Activated CD4-positive, alpha-beta T cell treated with anti-CD3 and anti-CD28 coated beads, Interleukin-2, amount 50 U/mL, for 16 hours (primary cell): ENCODE measurements at places on chromosomes 4 and X.

GRCh38 chr4:2788101-2788500 is 4.8 kb upstream of the SH3BP2 start:
- DNase-seq: no peak

GRCh38 chr4:114481856-114482255 is 116.8 kb upstream of the UGT8 start:
- no peak for DNase-seq

DNA sequence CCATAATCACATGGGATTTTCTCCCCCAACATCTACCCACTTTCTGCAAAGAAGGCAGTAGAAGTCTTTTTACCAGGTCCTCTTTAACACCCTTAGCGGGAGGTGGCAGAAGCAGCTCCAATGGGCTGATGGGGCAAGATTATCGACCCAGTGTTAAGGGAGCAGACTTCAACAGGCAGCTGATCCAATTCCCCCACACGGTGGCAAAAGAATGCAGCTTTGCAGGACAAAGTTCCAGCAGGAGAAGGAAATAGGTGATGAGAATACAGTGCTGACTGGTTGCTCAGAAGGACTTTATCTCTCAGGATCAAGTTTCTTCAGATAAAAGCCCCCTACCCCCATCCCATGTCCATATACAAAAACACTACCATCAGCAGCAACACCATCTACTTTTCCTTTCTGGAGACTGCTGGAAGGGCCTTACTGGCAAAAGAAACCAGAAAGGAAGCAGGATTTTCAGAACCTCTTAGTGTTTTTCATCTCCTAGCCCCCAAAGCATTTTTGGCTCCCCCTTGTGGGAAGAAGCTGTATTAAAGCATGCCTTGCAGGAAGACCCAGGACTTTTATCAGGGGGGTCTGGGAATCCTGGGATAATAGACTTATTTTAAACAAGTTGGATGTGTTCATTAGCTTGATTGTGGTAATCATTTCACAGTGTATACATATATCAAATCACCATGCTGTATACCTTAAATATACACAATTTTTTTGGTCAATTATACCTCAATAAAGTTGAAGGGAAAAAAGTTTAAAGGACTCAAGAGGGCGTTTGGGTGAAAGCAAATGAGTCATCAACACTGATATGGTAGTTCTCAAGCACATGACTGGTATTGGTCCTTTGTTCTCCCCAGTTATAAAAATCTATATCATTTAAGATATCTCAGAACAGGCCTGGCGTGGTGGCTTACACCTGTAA is 146.4 kb downstream of the GPC3 start:
- peak; percentile 37 for DNase-seq

DNA sequence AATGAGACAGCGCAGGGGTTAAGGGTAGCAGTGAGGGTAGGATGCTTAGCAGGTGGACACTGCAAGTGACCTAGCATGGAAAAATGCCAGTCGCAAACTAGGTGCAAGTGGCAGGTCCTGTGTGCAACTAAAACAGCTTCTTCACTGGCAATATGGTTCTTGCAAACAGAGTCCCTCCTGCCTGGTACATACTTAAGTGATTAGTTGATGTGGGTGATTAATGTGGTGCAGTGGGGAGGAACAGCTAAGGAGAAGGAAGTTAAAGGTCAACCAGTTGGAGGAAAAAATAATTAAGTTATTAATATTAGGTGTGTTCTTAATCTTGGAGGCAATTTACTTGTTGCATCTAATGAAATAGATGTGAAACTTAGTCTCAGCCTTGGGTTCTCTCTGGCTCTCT is 121.6 kb upstream of the IGFBP7 start:
- DNase-seq: no peak

GRCh38 chr4:113040793-113041192 is 8.7 kb upstream of the ANK2 start:
- no peak for DNase-seq

- DNase-seq: no peak
Measured at GRCh38 chr4:8832113-8832915, 39.3 kb downstream of the HMX1 start.

- DNase-seq: no peak
Measured at GRCh38 chrX:115229337-115230003, 4.4 kb downstream of the LRCH2 start.

DNA sequence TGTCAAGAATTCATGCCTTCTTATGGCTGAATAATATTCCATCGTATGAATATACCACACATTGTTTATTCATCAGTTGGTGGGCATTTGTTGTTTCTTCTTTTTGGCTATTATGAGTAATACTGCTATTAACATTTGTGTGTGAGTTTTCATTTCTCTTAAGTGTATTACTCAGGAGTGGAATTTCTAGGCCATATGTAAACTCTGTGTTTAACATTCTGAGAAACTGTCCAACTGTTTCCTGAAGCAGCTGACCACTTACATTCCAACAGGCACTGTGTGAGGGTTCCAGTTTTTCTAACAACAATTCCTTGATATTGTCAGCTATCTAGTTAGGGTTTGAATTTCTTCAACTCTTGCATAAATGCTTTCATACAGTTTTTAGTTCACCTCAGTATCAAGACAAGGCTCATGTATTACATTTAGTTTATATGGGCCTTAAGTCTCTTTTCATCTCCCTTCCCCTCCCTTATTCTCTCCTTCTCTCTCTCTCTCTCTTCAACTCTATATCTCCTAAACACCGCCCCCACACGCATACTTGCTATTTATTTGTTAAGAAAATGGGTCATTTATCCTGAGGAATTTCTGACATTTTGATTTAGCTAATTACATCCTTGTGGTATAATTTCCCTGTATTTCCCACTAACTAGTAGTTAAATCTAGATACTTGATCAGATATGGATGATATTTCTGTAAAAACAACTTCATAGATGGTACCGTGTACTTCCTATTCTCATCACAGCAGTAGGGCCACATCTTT is 77.4 kb downstream of the WDR19 start:
- DNase-seq: no peak

- DNase-seq: peak; percentile 12
Measured at GRCh38 chr4:25783943-25784342, 78.8 kb downstream of the SEL1L3 start.

GRCh38 chrX:64805683-64806082 is 170.6 kb downstream of the ZC4H2 start:
- no peak for DNase-seq

DNA sequence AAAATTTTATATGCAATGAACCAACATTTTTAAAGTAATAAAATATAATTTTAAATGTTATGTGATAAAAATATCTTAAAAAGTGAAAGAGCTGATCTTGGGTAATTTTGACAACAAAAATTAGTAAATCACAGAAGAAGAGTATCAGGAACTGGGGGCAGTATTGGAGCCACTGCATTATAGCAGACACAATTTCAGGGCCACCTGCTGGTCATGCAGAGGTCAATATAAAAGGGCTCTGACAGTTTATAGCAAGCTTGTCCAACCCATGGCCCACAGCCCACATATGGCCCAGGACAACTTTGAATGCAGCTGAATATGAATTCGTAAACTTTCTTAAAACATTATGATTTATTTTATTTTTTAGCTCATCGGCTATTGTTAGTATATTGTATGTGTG is 13.0 kb upstream of the LEF1 start:
- DNase-seq: no peak

DNA sequence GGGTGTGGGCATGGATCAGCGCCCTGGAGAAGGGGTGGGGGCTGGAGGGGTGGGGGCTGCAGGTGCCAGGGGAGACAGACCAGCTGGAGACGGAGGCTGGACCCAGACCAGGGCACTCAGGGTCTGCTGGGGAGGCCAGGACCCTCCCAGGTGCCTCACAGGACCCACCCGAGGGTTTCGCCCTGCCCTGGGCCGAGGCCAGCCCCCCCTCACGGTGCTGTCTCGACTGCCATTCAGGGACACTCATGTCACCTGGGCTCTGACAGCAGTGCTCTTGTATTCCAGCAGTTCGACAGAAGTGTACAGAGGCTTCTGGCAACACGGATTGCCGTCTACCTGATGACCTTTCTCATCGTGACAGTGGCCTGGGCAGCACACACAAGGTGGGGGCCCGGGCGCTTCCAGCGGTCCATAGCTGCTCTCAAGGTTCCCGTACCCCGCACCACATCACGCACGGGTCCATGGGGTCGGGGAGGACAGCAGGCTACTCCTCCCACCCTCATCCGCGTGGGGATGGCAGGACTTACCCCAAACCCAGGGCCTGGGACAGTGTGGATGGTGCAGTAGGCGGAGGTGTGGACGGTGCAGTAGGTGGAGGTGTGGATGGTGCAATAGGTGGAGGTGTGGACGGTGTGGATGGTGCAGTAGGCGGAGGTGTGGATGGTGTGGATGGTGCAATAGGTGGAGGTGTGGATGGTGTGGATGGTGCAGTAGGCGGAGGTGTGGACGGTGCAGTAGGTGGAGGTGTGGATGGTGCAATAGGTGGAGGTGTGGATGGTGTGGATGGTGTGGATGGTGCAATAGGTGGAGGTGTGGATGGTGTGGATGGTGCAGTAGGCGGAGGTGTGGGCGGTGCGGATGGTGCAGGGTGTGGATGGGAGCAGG is 18.1 kb downstream of the TMEM175 start:
- no peak for DNase-seq

GRCh38 chrX:83260288-83260687 is 247.8 kb upstream of the POU3F4 start:
- no peak for DNase-seq

GRCh38 chr4:141047228-141047884 is 85.9 kb downstream of the RNF150 start:
- no peak for DNase-seq

DNA sequence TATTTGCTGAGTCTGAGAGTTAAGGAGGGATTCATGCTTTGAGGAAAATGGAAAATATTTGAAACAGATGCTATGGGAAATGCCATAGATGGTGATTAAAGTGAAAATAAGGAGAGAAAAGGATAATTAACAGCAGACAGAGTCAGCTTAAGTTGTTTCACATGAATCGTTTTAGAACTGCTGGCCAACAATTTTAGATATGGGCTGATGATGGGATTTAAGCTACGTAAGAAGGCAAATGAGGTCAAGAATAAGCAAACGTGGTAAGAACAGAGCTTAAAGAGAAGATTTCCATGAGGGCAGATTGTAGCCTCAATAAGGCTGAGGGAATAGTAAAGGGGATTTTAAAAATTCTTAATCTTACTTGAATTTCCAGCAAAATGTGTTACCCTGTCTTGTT is 77.9 kb downstream of the MFAP3L start:
- no peak for DNase-seq

DNA sequence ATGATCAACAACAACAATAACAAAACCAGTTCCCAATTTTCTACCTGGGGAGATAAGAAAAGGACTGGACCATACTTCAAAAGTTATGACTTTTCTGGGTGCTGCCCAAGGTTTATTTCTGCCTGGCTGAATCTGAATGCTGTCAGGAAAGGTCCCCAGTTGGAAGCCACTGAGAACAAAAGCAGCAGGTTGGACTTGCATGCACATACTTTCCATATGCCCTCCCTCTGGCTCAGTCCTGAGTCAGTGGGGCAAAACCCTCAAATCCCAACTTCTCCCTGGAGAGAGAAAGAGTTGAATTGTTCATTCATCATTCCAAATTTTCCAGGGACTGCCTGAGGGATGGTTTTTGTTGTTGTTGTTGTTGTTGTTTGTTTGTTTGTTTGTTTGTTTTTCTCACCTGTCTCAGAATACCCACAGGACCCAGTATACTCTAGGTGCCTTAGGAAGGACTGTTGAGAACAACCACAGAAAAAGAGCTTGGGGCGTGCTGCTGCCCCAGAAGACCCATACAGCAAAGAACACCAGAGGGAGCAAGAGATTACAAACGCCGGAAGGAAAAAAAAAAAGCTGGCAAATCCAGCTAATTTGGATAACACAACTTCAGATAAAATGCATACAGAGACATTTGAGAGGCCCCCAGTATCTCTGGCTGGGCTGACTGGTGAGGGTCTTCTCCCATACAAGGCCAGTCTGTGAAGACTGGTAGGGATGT is 138.9 kb upstream of the INPP4B start:
- no peak for DNase-seq

DNA sequence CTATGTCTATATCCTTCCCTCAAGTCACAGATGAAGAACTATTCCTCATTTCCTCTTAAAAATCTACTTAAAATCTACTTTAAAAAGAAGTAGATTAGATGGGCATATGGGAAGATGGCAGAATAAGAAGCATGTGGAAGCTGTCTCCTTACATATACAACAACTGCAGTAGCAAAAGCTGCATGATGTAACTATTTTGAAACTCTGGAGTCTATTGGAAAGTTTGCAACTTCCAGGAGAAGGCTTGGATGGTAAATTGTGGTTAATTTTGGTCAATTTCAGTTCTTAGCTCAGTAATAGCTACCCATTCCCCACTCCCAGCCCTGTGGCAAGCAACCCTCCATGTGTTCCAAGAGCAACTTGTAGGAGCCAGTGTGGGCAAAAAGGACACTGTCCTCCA is 36.9 kb downstream of the MORC4 start:
- no peak for DNase-seq

DNA sequence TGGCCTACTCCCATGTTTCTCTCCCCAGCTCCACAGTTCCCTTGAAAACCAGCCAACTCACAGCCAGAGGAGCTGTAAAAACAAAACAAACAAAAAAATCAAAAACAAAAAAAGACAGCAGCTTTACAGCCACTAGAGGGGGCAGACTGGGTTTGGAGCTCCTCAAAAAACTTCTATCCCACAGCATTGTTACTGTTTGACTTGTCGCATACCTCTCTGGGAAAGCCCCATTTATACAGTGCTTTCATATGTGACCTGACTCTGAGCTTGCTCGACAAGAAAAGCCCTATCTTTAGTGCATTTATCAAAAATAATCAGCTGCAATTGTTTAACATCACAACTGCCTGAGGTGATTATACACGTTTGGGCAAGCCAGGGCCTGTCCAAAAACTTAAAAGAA is 21.6 kb downstream of the TSPAN6 start:
- DNase-seq: peak; percentile 57

- no peak for DNase-seq
Measured at GRCh38 chrX:11666952-11667685, 1.4 kb upstream of the ARHGAP6 start.

GRCh38 chr4:3521621-3522325 is 10.4 kb downstream of the LRPAP1 start:
- no peak for DNase-seq

DNA sequence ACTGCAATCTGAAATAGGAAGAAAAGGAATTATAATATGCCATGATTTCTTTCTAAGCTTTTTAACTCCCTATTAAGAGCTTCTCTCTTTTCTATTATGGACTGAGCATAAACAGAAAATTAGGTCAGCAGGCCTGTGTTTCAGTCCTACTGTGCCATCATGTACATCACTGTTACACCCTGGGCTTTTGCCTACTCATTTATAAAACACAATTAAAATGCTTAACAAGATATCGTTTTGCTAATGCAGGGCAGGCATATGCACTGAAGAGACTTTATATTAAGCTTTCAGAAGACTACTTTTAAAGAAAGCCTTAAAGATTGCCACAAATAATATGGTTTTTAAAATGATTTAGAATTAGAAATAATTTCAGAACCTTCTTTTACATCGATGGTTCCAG is 828 bp upstream of the BBS12 start:
- no peak for DNase-seq

GRCh38 chr4:185040523-185040922 is 22.2 kb downstream of the HELT start:
- peak; percentile 13 for DNase-seq

DNA sequence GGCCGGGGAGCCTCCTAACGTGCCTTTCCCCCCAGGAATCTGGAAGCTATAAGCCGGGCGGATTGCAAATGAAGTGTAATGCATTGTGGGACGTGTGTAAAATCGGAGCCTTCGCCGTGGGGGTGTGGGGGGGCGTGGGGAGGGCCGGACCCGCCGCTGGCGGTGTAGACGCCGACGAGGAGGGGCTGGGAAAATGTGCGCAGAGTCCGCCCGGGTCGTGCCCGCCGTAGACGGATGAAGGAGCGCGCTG is 1.3 kb downstream of the STOX2 start:
- DNase-seq: no peak
